ENCODE measurements at places on chromosomes 6 and 20.

DNA sequence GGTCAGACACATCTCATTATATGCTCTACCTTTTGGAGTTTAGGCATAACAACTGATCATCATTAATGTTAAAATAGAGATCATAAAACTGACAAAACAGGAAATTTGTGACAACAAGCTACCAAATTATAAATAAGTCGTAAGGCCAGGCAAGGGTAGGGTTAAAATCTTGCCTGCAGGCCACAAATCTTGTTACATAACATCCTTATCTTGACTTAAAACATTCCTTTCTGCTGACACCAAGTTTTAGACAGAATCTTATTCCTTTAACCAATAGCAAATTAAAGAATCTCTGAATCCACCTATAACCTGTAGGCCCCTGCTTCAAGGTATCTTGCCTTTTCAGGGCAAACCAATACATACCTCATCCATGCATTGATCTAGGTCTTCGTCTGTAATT, 32.5 kb upstream of the NKAIN2 start:
- no peak for DNase-seq

DNA sequence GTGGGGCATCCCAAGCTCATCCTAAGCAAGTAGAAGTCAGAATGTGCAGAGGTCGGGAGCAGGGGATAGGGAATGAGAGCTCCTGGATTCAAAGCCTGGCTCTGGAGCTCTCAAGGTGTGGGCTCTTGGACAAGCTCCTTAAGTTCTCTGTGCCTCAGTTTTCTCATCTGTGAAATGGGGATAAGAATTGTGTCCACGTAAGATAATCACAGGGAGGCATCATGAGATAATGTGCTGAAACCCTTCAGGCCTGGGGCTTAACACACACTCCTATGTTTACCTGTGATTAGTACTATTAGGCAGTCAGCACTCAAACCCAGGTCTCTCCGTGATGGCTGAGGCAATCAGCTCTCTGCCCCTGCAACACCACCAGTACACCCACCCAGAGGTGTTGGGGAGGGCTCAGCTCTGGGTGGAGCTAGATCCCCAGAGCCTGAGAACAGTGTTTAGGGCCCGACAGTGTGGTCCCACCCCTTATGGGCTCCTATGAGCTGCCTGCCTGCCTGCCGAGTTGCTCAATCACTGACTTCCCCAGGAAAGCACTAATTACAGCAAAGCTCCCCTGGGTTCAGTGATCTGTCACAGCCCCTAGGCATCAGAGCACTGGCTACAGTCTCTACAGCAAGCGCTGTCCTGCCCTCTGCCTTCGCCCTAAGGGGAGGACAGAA, 6.3 kb upstream of the SIRPA start:
- DNase-seq, result no peak

DNA sequence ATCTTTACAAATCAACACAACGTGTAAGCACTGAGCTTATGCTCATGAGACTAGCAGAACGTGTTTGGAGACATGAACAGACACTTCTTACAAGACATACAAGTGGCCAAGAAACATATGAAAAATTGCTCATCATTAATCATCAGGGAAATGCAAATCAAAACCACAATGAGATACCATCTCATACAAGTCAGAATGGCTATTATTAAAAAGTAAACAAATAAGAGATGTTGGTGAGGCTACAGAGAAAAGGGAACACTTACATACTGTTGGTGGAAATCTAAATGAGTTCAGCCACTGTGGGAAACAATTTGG, 327.9 kb upstream of the SOX4 start:
- no peak for DNase-seq

DNA sequence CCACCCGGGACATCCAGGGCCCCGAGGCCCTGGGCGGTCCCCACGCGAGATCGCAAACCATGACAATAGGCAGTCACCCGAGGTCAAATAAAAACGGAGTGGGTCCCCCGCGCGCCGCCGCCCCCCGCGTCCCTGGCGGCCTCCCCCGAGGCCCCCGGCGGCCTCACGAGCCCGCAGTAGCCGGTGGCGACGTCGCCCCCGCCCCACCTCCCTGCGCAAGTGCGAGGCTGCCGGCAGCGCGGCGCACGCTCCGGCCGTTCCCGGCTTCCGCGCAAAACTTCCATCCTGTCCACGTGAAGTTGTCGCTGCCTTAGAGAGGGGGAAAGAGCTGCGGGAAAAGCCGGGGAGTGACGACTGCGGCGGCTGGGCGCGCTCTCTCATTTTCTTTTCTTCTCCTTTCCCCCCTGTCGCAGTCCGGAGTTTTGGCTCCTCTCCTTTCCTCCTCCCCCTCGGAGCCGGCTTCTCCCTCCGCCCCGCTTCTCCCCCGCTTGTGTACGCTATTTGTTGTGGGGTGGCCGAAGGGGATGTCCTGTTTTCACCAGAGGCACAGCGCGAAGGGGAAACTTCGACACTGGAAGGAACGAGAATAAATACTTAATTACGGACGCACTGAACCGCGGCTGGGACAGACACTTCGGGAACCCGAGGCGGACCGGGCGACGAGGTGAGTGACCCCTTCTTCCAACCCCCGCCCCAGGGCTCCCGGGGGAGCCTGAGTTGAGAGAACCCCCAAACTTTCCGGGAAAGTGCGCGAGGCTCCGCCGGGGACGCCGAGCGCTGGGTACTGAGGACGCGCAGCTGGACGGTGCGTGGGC, at the start of gene EYA4:
Gene EYA4, plus strand, starts transcription at position 272 of the 815 bp plus-strand sequence. CDS start 33,424 bp downstream, outside the sequence.
- DNase-seq, result peak; percentile 23

- DNase-seq, result no peak
Observed at GRCh38 chr20:33474963-33475362, 14.9 kb upstream of the CBFA2T2 start.
